ENCODE measurements at places on chromosomes 2 and 18.

DNA sequence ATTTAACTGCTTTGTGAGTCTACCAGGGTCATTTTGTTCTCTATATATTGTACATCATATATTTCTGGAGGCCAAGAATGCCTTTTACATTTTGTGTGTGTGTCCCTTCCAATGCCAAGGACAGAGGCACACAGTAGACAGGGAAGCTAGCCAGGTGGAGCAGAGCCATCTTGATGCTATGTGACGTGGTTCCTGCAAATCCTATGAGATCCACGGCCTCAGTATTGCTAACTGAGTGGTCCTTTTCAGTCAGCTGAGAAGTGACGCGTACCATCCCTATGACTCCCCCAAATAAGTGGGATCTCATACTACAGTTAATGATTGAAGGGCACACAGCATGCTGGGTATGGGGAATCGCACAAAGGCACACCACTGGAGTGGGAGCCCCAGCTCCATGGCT, 27.3 kb downstream of the CCDC141 start:
- ATAC-seq: no peak

DNA sequence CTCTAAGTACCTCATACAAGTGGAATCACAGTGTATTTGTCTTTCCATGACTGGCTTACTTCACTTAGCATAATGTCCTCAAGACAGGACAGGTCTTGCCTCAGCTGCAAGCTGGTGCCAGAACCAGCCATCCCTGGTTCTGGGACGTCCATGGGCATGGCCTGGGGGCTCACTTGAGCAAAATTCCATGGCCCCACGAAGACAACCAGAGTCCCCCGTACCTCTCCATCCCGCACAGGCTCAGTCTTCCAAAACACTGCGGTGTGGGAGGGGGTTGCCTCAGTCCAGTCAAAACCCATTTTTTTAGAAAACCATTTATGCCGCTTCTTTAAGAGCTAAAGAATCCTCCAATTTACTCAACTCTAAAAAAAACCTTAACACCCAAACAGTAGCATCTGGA, 21.7 kb upstream of the CABLES1 start:
- ATAC-seq: no peak

- ATAC-seq: no peak
Measured at GRCh38 chr18:40612356-40612755, 1342.7 kb upstream of the PIK3C3 start.

GRCh38 chr2:118279005-118279404, 190.7 kb downstream of the INSIG2 start:
- no peak for ATAC-seq

- no peak for ATAC-seq
Measured at GRCh38 chr18:59861963-59862819, 37.6 kb upstream of the PMAIP1 start.

DNA sequence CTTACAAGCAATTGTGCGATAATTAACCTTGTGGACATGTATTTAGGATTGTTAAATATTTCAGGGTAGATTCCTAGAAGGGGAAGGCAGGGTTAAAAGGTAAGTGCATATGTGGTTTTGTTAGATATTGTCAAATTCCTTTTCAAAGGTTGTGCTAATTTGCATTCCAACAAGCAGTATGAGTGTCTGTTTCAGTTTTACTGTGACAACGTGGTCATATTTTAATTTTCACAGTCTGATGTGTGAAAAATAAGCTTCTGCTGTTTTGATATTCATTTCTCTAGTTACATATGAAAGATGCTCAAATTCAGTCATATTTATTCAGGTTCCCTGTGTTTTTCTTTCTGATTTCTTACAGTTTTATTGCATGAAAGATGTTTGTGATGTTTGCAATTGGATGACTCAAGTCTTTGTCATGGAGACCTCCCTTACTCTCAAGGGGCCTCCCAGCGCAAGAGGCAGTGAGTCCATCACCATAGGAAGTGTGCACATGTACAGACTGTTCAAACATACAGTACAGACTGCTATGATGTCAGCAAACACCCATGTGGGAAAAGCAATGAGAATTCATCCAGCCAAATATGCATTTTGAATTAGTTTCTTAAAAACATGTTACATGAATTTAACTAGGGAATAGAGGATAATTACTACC, 310.8 kb downstream of the GALR1 start:
- ATAC-seq: no peak

GRCh38 chr2:206062724-206063123, 23.2 kb downstream of the INO80D start:
- ATAC-seq: no peak

DNA sequence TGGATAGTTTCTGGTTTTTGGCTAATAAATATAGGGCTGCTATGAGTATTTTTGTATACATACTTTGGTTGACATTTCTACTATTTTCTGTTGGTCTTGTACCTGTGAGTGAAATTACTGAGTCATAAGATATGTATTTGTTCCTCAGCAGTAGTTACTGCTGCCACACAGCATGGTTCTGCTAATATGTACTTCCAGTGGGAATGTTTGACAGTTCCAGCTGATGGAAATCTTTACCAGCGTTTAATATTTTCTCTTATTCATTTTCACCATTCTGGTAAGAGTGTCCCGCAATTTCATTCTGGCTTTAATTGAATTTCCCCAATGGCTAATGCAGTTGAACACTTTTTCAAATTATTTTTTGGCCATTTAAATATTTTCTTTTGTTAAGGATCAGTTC, 57.9 kb upstream of the IL1R1 start:
- no peak for ATAC-seq

DNA sequence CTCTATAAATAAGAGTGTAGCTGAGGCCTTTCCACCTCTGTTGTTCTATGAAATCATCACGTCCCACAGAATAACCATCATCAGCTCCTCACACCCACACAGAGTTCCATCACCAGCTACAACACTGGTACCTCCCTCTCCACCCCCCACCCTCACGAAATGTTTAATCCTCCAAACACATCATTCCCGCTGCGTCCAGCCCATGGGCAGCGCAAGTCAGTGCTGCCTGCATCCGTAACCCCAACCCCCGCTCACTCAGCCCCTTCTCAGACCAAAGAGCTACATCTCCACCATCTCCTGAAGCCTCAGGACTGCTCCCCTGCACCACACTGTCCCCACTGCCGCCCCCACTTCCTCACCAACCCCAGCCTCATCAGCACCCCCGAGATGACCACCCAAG, 19.4 kb downstream of the DNMT3A start:
- ATAC-seq: peak; percentile 61

DNA sequence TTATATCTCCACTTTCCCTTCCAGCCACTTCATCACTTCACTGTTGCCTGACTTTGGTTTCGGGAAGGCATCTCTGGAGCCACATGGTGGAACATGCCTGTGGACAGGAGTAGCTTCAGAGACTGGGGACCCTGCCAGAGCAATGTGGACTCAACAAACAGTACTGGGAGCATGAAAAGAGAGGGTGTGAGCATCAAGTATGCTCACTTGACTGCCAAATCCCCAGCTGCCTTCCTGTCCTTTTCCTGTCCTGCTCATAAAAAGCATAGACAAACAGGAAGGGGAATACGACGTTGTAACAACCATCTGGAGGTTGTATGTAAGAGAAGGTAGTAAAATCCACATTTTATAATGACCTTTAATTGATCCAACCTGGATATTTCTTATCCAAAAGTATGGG, 61.3 kb upstream of the CSRNP3 start:
- ATAC-seq: no peak

- ATAC-seq: no peak
Measured at GRCh38 chr18:30163573-30163972, 879.0 kb downstream of the DSC3 start.

DNA sequence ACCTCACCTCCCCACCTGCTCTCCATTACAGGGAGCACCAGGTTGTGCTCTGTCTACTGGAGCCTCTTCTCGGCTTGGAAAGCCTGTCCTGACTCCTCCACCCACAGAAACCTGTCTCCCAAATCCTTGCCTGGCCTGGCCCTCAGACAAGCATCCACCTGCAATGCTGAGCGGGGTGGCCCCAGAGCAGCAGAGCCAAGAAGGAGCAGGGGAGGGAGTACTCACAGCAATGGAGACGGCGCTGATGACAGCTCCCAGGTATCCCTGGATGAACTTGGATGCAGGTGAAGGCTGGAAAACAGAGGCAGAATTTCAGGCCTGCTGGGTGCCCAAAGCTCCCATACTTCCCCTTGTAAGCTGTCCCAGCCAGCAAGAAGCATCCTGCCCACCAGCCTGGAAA, 72.8 kb downstream of the SFXN5 start:
- ATAC-seq: no peak

DNA sequence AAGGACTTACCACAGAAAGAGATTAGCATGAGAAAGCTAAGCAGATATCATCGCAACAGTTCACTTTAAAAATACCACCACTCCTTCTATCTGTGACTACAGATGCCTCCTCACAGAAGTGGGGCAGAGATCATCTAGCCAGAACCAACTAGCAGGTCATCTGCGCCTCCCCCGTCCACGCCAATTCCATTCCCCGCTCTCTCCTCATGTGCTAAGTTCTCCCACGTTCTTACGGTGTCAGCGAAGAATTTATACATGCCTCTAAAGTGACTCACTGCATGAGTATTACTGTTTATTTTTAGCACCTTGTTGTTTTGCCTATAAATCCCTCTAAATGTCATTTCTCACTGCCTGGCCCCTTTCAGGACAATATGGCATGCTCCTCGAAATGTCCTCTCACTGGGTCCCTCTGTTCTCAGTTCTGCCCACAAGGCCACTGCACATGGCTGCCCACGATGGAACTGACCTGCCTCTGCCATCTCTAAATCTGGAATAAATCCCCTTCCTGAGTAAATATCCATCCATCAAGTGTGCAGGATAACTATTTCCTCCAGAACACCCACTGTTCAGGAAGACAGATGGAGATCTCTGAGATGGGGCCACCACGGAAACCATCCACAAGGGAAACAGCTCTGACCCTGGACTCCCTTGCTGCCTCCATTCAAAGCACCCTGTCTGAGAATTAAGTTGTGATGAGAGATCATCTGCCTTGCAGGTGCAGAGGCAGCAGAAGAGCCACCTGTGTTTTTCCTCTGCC, 137.7 kb downstream of the IRS1 start:
- no peak for ATAC-seq

- ATAC-seq: no peak
Measured at GRCh38 chr2:231222318-231223000, 24.0 kb downstream of the ARMC9 start.

GRCh38 chr2:15788455-15788829, 151.9 kb upstream of the MYCN start:
- ATAC-seq: no peak

DNA sequence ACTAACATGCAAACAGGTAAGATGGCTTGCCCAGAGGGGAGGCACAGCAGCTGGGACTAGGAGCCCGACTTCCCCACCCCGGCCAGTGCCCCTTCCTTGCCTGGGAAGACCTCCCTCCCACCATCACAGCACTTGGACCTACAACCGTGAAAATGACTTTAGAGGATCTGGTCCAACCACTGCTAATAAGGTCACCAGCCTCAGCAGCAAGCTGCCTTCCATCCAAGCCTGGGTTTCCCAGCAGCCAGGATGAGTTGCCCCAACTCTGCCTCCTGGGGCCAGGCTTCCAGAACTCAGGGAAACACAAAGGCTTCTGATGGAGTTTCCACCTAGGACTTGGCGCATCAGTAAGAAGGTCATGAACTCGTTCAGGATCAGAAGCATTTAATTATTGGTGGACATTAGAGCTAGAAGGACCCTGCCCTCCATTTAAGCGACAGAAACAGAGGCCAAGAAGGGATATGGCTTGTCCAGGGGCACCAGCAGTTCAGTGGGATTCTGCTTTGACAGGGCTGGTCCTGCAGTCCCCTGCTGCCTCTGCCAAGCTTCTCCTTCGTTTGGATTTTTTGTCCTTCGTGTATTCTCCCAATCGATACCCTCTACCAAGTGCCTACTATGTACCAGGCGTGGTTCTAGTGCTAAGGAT, 403.0 kb upstream of the ID2 start:
- ATAC-seq: no peak

DNA sequence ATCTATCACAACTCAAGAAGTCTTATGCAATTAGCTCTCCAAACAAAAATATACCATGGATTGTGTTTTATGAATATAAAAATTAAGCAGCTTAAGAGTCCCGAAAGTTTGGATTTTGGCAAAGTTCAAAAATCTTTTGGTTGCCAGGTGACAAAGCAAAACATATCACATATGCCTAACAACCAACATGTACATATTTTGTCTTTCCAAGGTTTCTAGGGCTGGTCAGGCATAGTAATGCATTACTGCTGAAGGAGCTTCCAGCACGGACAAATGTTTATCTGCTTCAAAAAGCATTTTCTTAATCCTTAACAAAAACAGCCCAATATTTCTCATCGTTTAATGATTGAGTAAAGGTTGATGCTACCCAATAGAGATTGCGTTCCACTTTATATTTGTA, 1327.1 kb upstream of the ZEB2 start:
- ATAC-seq: no peak

GRCh38 chr2:144027593-144027992, 492.3 kb downstream of the ZEB2 start:
- no peak for ATAC-seq

DNA sequence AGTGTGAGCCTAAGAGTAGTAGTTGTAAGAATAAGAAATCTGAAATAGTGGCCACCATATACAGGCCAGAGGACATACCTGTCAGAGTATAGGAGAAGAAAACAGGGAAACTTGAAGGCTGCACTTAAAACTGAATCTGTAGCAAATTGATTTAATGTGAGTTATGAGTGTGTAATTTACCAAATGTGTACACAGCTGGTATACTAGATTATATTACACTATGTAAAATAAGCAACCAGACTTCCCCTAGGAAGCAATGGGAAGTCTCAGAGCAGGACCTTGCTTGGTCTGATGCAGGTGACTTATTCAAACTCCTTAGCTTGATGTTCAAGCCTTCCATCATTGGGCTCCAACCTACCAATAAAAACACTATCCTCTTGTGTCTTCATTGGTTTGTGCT, 17.3 kb upstream of the EPC2 start:
- no peak for ATAC-seq

- ATAC-seq: no peak
Measured at GRCh38 chr2:18792226-18792629, 202.9 kb upstream of the NT5C1B start.

DNA sequence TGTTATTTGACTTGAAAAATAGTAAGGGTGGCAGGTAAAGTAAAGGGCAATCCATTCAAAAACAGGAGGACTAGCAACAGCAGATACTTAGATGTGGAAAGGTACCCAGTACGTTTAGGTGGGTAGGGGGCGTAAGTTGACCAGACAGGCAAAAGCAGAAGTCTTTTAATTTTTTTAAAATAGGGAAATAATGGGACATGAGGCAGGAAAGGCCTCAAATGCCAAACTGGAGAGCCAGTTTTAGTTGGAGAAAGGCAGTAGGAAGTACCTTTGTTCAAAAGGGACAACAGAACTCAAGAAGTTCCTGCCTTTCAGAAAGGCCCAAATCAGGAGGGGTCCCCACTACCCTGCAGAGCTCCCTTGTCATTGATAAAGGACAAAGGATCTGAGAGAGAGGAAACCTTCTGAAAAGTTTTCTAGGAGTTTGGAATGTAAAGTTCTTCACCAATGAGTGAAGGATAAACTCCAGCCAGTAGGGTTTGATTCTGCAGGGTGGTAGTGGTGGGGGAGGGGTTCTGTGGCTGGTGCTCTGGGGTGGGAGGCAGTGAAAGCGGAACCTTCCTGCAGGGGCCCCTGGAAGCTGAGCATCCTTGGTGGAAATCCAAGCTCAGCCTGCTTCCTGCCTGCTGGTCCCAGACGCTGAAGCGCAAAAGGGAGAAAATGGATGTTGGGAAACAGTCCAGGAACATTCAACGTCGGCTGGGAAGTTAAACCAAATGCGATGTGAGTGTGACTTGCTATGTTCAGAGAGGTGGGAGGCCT, 40.1 kb downstream of the TMEM17 start:
- ATAC-seq: no peak

GRCh38 chr2:209519906-209520305, 96.1 kb downstream of the MAP2 start:
- ATAC-seq: no peak

Data from activated CD4-positive, CD25-positive, alpha-beta regulatory T cell treated with anti-CD3 and anti-CD28 coated beads, Interleukin-2, amount 50 U/mL, for 24 hours (primary cell).